H54 (cell line): ENCODE measurements at places on chromosomes 16 and 17.

- DNase-seq = no peak
These were observed 20.7 kb upstream of the C16orf78 start for GRCh38 chr16:49352892-49353291.

DNA sequence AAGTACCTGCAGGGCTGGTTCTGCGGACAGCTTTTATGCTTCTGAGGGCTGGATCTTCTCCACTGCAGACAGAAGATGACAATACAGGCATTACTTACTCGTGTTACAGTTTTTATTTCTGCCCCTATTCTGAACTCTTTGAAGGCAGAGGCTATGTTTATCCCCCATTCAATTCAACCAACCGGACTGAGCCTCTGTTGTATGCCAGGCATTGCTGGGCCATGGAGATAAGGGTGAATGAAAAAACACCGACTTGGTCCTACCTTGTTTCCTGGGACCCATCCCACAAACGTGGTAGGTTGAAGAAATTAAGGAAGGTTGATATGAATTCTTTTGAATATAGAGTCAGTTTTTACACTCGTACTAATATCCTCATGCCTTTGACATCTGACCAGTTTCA lies 10.0 kb upstream of the HP start:
- no peak for DNase-seq

- no peak for DNase-seq
These were observed 151.1 kb downstream of the KCNJ18 start for GRCh38 chr17:21843318-21843865.

- peak; percentile 63 for DNase-seq
These were observed 52.3 kb downstream of the RPTOR start for GRCh38 chr17:80596760-80597608.

DNA sequence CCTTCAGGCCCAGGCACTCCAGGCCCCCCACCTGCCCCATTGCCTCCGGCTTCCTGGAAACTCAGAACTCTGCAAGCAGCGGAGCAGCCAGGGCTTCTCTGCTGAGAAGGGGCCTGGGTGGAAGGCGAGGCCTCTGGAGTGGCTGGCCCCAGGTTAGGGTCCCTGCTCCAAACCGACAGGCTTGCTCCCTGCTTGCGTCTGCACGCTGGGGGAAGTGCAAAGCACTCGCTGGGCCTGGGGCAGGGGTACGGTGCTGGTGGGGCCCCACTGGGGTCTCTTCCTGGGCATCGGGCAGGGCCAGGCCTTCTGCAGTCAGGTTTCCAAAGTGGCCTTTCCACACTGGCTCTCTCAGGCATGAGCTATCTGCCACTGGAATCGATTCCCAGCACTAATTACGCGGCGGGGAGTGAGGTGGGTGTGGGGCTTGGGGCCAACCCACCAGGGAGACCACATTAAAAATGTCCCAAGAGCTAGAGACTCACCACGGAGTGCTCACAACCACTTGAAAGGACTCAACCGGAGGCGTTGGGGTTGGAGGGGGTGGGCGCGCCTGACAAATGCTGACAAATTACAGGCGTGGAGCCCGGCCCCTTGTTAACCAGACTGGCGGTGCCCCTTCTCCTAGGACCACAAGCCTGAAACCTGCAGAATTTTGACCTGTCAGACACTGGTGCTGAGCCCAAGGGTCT lies 17.9 kb downstream of the FAM83G start:
- no peak for DNase-seq

DNA sequence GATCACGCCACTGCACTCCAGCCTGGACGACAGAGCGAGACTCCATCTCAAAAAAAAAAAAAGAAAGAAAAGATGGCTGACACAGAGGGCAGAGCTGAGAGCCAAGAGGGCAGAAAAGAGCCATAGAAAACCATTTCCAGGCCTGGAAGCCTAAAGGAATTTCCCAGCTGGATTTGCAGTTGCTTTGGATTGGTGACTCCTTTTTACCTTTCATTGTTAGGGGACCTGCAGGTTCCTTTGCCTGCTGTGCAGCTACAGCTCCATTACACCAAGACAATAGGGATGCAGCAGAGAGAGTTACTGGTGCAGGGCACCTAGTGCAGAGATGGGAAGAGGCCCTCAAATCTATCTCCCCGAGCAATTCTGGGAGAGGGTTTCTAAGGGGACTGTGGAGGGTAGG lies 18.4 kb downstream of the ZNF668 start:
- DNase-seq = no peak

- no peak for DNase-seq
These were observed 4.1 kb upstream of the MRPL58 start for GRCh38 chr17:75008373-75008772.

GRCh38 chr17:45371414-45372324 lies 54.8 kb upstream of the MAP3K14 start:
- peak; percentile 96 for DNase-seq

DNA sequence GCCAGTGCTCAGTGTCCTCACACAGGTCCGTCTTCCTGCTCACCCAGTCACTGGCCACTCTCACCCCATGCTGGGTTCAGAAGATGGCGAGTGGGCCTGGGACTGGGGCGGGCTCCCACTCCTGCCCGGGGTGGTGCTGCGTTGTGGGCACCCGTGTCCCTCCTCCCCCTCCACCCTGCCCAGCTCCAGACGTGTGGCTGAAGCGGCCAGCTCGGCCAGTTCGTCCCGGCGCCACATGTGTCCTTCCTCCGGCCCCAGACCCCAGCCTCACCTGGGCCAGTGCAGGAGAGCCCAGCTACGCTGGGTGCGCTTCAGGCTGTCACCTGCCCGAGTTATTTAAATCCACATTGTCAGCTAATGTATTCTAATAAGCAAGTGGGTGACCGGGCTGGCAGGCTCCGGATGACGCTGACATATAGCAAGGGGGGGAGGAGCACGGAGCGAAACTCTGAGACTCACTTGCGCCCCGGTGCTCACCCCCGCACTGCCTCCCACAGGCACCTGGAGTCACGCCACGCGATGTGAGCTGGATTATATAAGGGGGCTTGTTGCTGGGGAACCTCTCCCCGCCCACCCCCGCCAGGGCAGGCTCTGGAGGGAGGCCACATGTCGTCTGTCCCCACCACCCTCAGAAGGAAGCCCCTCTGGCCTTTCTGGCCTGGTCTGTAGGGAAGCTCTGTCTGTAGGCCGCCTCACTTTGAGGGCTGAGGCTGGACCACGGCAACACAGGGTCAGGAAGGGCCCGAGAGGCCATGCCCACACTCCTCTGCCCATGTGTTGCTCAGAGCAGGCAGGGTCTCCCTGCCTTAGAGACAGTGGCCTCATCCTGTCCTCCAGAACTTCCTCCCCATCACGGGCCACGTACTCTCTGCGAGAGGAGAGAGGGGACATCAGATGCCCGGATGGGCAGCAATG lies 7.1 kb upstream of the BAIAP2 start:
- no peak for DNase-seq

DNA sequence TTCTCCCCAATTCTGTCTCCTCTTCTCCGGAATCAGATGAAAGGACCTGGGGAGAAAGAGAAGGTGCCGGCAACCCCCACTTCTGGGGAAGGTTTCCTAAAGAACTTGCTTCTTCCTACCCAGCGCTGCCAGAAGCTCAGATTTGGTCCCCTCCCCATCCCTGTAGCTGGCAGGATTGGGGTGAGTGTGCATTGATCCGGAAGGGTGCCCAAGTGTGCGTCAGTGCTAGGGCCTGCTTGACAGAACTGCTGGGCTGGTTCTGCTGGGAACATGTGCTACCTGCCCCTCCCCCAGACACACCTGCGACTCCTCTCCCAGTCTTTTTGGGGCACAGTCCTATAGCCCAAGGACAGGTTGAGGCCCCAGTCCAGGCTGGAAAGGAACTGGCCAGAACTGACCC lies 3.3 kb downstream of the ARL4D start:
- no peak for DNase-seq

- DNase-seq = no peak
These were observed 282.2 kb downstream of the MAP2K6 start for GRCh38 chr17:69696650-69697049.

GRCh38 chr17:39801055-39801454 lies 63.1 kb downstream of the IKZF3 start:
- DNase-seq = no peak

DNA sequence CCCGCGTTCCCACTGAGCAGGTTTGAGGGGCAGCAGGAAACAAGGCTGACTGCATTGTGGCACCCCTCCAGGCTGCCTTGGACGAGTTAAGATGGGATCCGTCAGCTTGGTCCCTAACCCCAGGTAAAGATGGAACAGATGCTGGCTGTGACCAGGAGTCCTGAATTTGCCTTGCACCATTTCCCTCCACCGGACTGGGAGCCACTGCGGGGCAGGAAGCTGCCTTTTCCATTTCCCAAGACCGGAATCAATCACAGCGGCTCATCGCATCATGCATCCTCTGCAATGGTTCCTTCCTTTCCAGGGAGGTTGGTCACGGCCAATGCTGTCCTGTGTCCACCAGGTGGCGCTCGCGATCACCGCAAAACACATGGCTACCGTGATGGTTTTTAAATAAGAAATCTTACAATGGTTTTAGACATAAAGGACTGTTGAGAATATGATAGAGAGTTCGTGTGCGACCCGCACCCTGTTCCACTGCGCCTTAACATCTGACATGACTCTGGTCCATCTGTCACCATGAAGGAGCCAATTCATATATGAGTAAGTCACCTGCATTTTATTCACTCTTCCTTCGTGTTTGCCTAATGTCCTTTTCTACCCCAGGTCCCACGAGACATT lies 6.8 kb upstream of the MEAK7 start:
- peak; percentile 71 for DNase-seq

DNA sequence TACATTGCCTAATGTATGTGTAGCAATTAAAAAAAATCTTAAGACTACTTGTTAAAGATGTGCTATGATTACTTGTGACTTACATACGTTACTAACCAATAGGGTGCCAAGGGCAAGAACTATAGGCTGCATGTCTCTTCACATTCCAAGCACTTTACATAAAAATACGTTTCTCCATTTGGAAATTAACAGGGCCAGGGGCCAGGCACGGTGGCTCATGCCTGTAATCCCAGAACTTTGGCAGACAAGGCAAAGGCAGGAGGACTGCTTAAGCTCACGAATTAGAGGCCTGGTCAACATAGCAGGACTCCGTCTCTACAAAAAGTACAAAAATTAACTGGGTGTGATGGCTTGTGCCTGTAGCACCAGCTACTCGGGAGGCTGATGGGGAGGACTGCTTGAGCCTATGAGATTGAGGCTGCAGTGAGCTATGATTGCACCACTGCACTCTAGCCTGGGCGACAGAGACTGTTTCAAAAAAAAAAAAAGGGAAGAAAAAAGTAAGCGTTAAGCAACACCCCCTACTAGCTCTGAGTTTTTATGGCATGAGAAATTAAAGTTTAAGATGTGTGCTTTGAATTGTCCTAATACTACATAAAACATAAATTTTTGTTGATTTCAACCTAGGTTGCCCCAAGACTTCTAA lies 12.3 kb downstream of the PSMD12 start:
- DNase-seq = no peak
